HT-29 (cell line): ENCODE measurements at places on chromosomes 4 and X. TPM values are rescaled to one million over a fixed set of nuclear protein-coding genes. Genes with fewer than 3 reads are reported as not detected.
A peak's percentile ranks its signal among the peaks of the same experiment; 100 is the strongest.

DNA sequence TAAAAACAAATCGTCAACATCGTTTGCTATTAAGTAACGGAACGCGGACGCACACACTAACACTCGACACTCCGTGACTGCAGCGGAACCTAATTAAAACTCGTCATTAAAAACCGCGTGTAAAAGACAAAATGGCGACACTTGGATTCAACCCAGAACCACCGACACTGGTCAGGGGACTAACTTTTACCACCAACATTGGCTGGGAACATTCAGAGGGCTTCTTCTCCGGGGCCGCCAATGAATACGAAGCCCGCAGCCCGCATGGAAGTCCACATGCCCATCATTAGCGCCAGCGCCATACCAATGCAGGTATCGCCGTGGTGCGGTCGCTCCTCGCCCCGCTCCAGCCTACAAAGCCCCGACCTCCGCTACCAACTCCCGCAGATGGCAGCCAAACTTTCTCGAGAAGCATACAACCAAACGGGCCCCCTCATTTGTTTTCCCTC, 498 bp downstream of the RBMX start:
- peak; percentile 33 for DNase-seq

SPACA5 gene
- not detected in 2 replicates for total RNA-seq

- peak; percentile 38 for DNase-seq
Observed at GRCh38 chr4:6763330-6763851, 19.1 kb upstream of the KIAA0232 start.

GRCh38 chr4:40722576-40723161, 27.1 kb upstream of the NSUN7 start:
- peak; percentile 87 for DNase-seq

ANK2 gene
- 0.03 and 0.08 TPM in 2 replicates for total RNA-seq

DNA sequence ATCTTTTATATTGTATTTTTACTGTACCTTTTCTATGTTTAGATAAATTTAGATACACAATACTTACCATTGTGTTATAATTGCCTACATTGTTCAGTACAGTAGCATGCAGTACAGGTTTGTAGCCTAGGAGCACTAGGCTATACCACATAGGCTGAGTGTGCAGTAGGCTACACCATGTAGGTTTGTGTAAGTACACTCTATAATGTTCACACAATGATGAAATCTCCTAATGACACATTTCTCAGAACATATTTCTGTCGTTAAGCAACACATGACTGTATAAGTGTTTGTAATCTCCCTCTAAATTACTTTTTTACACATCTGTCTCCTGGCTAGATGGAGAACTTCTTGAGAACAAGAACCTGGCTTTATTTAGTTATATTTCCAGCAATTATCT, 40.3 kb downstream of the UCHL1 start:
- DNase-seq: no peak

GAGE13 gene
- not detected in 2 replicates for total RNA-seq

DNA sequence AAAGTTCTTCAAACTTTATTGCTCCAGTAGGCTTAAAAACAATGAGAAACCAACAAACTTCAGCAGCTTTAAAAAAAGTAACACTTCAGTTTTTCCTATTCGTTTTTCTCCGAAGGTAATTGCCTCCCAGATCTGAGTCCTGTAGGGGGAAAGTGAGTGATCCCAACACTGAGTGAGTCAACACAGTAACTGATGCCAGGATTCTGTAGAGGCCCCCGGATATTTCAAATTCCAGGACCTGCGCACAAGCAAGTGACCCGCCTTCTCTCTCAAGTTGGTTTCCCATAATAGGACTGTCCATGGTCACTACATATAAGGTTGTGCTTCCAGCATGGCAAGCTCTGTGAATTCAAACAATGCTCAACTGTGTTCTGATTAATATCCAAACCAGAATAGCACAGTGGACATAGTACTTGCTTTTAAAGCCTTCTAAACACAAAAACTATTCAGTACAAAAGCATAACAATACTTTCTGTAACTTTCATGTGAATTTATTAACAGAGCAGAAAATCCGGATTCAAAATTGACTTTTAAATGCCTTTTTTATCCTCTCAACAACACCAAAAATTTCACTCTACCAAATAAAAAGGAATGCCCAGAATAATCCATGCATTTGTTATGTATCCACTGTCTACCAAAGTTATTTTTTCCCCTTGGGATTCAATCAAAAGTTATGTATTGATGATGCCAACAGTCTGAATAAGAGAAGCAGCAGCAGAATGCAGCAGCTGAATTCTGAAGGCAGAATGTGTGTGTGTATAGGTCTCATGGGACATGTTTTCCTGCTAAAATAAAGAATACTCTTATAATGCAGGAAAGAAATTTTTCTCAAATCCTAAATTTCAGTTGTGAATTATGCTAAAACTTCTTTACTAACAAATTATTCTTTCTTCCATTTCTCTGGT, at the start of gene DMD:
DMD (minus strand) TSS at position 194 of the 905 bp plus-strand sequence. CDS start 237 bp downstream, outside the sequence.
- DNase-seq: no peak

GRCh38 chr4:119795986-119796578, 167.5 kb upstream of the PDE5A start:
- no peak for DNase-seq

SOWAHD gene
- total RNA-seq: 1.0 TPM in 1 of 2 replicates, not detected in the other

DNA sequence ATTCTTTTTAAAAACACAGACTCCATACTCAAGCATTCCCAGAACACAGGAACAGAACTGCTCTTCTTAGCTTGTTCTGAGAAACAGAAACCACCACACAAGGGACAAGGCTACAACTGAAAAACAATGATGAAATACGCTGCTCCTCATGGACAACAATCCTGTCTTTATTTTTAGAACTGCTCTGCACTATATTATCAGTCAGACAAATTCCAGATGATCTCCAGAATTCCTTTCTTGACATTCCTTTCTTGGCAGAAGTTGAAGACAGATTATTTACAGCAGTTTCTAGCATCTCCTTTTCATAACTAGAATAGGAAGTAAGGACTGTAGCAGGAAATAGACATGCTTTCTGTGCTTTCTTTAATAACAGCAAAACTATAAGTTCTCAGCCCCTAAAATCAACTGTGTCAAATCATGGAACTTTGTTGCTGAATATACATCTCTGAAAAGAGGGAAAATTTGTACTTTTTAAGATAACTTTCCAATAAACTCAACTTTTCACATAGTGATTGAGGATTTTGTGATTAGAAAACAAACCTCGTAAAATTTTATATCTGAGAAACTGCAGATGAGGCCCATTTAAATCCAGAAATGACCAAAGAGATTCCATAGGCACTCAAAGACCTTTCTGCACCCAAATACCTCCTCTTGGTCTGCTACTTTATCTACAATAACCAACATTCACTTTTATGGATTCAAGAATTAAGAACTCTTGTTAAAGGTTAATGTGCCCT, 35.9 kb downstream of the ANTXR2 start:
- no peak for DNase-seq

- no peak for DNase-seq
Observed at GRCh38 chr4:138561906-138562305, 319.8 kb upstream of the SLC7A11 start.

DNA sequence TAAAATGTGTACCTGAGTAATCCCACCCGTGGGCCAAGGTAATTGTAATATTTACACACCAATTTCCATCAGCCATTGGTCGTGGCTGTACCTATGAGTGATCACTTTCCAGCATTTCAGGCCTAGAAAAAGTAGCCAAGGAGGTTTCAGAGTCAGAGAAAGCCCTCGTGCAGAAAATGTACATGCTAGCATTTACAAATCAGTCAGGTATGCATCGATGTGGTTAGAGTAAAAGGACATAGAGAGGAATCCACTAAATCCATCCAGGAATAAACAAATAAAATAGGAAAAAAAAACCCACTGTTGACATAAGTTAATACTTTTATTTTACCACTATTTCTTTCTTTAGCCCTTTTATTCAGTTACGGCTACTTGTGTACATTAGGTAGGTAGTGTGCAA, 256.8 kb downstream of the TRIML1 start:
- no peak for DNase-seq

- DNase-seq: no peak
Observed at GRCh38 chr4:188854436-188854835, 715.2 kb downstream of the TRIML1 start.
